ENCODE measurements at places on chromosomes 4 and X. TPM values are rescaled to one million over a fixed set of nuclear protein-coding genes. Genes with fewer than 3 reads are reported as not detected.

USP27X gene
- polyA plus RNA-seq: 1.8 TPM

PCSK1N gene
- polyA plus RNA-seq: 2.3 TPM

EMD gene
- 40.7 TPM for polyA plus RNA-seq

CT45A5 gene
- polyA plus RNA-seq: not detected

TMEM150C gene
- 5.6 TPM for polyA plus RNA-seq

PDZD4 gene
- 1.2 TPM for polyA plus RNA-seq

FHDC1 gene
- 7.1 TPM for polyA plus RNA-seq

NEXMIF gene
- polyA plus RNA-seq: not detected

FUNDC1 gene
- 15.6 TPM for polyA plus RNA-seq

LUZP4 gene
- not detected for polyA plus RNA-seq

PHEX gene
- not detected for polyA plus RNA-seq

CASP3 gene
- polyA plus RNA-seq: 35.7 TPM

ADH6 gene
- polyA plus RNA-seq: 12.5 TPM

ODAPH gene
- not detected for polyA plus RNA-seq

PRKG2 gene
- 16.2 TPM for polyA plus RNA-seq

PCDH19 gene
- 0.23 TPM for polyA plus RNA-seq

SYTL4 gene
- polyA plus RNA-seq: 12.0 TPM

HELT gene
- polyA plus RNA-seq: not detected

ARFIP1 gene
- polyA plus RNA-seq: 27.4 TPM

HPRT1 gene
- polyA plus RNA-seq: 31.2 TPM

GDPD2 gene
- 3.0 TPM for polyA plus RNA-seq

USP17L19 gene
- not detected for polyA plus RNA-seq

GLRB gene
- polyA plus RNA-seq: under 0.01 TPM

TCEAL2 gene
- polyA plus RNA-seq: 6.0 TPM

NRK gene
- 0.10 TPM for polyA plus RNA-seq

RAB41 gene
- polyA plus RNA-seq: not detected

SCML2 gene
- polyA plus RNA-seq: 1.1 TPM

IBSP gene
- not detected for polyA plus RNA-seq

ADAM29 gene
- polyA plus RNA-seq: not detected

HSFX3 gene
- not detected for polyA plus RNA-seq

ZNF732 gene
- polyA plus RNA-seq: not detected

CLDN24 gene
- not detected for polyA plus RNA-seq

SMR3B gene
- polyA plus RNA-seq: not detected

HTN3 gene
- polyA plus RNA-seq: not detected

CAPN6 gene
- polyA plus RNA-seq: 2.1 TPM
